ENCODE measurements at places on chromosomes 7 and 10.

GRCh38 chr7:149474309-149475120 is 13.7 kb upstream of the ZNF777 start:
- DNase-seq = no peak

GRCh38 chr7:137691566-137691965 is 155.2 kb downstream of the DGKI start:
- DNase-seq = no peak

DNA sequence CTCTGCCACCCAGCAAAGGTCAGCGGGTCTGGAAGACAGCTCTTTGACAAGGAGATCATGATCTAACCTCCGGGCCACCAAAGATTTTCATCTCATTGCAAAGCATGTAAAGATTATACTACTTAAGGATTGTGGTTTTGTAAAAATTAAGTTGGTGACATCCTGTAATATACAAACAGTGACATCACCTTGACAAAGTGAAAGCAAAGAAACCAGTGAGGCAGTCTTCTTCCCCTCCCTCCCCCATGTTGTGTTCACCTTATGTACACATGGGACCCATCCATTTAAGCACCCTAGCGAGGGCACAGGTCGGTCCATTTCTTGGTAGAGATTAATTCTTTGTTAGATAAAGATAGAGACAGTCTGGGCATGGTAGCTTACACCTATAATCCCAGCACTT is 3.9 kb downstream of the MDH2 start:
- no peak for DNase-seq

DNA sequence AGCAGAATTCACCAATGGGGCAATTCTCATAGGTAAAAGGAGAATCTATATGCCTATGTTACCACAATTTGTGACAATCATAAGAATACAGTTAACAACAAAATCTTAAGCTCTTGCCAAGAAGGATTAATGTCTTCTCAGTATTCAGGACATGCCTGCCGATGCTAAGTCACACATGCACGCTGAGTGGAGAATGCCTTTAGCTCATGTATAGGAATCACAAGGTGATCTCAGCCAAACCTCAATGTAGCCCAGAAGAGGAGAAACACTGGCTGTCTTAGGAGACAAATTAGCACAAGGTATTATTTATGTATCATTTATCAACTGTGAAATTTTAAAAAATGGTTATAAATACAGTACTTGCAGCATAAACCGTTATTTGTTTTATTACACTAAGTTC is 2.7 kb downstream of the HTR7 start:
- DNase-seq = no peak

DNA sequence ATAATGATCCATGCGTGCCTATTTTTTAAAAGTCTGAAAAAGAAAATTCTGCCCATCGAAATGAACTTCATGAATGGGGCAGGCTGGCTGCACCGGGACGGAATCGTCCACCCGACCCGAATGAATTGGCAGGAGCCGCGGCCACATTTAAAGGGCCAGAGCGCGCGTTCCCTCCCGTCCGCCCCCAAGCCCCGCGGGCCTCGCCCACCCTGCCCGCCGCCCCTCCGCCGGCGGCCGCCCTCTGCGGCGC is 319 bp upstream of the GATA3 start:
- no peak for DNase-seq

DNA sequence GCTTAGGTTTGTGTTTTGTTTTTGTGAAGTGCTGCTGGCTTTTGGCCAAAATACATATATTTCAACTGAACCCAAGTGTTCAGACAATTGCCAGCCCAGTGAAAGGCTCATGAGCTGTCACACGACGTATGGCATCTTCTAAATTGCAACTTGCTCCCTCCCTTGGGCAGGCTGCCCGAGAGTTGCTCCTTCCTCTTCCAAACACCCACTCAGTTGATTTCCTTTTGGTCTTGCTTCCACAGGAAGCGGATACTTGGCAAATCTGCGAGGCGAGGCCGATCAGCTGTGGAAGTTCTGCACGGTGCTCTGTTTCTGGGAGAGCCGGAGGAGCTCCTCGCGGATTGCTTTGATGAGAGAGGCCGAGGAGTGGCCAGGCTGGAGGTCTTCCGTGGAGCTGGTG is 39.6 kb upstream of the ATP6V0A4 start:
- DNase-seq = no peak

DNA sequence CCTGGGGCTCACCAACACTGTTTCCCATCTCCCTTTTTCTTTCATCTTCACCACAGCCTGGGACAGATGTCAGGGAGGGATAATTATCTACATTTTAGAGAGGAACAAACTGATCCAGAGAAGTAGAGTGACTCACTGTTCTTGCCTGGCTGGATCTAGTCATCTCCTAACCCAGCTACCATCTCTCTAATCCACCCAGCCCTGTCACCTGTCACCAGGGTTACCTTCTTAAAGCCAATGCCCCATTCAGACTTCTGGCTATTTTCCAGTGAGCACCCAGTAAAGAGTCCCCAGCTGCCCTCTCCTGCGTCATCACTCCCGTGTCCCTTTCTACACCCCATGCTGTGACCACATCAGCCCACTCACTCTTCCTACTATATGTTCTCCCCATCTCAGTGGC is 68.4 kb upstream of the DUSP5 start:
- no peak for DNase-seq

GRCh38 chr10:76022366-76022765 is 590.9 kb downstream of the LRMDA start:
- no peak for DNase-seq

GRCh38 chr7:18894155-18894554 is 223.3 kb downstream of the TWIST1 start:
- DNase-seq = no peak

DNA sequence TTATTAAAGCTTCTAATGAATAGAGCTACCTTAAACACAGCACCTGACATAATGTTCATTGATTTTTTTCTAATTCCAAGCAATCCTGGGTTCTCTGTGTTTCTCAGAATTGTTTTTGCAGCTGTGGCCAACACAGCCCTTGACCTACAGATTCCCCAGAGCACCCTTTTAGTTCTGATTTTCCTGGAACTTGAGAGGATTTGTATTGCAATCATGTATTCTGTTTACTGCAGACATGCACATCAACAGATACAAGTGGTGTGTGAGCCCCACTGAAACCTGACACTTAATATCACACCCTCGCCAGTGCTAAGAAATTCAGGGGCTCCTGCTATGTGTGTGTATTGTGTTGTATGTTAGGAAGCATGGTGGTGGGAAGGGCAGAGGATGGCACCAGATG is 344.2 kb upstream of the POM121L12 start:
- DNase-seq = no peak

DNA sequence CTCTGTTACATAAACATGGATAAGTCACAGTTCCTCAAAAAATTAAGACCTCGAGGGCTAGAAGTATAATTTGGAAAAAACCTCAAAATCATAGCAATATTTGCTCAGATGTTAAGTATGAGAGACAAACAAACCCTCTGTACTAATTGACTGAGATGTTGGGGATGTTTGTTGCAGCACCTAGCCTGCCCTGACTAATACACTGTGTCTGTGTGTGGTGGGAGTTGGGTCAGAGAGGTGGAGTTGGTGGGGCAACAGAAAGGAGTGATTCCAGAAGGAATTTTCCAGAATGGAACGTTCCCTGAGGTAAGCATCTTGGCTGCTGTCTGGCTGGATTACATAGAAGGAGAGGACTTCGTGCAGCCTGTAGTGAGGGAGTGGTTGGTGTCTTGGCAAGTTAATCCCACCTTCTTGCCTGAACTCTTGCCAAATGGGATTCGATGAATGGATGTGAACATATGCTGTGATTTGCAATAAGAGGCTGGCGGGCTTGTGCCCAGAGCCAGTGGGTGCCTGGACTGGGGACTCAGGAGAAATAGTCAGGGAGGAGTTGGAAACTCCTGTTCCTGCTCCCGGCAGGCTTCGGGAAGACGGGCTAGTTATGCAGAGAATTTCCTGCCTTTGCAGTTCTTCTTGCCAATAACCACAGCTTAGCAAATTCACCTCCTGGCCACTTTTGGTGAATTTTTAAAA is 9.3 kb upstream of the FAM180A start:
- no peak for DNase-seq

GRCh38 chr7:17007841-17008240 is 126.1 kb upstream of the AGR3 start:
- no peak for DNase-seq

GRCh38 chr10:106910666-106911065 is 253.8 kb downstream of the SORCS1 start:
- DNase-seq = no peak

GRCh38 chr7:151539088-151539671 is 19.5 kb upstream of the RHEB start:
- no peak for DNase-seq

DNA sequence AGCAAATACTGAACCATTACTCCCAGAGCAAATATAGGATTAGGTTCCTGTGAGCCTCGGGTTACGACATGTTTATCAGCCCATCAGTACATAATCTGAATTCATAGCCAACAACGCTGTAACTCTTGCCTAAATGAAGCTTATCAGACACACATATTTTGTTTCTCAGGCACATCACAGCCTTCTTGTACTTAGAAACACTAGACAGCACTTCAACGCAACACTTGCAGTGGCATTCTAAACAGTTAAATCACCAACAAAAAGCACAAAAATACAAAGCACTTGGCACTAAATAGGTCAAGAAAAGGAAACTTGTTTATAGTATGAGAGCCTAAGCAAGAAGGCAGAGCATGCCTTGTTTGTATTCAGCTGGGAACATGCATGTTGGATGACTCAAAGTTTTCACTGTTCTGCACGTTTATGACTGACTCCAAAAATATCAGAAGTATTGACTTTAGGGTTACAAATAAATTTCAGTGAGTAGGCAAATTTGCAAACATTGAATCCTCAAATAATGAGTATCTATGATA is 75.0 kb downstream of the VPS50 start:
- DNase-seq = no peak

- DNase-seq = no peak
Observed at GRCh38 chr7:44079331-44080021, 2.9 kb downstream of the POLM start.

- DNase-seq = no peak
Observed at GRCh38 chr10:94103192-94103591, 109.5 kb downstream of the PLCE1 start.

DNA sequence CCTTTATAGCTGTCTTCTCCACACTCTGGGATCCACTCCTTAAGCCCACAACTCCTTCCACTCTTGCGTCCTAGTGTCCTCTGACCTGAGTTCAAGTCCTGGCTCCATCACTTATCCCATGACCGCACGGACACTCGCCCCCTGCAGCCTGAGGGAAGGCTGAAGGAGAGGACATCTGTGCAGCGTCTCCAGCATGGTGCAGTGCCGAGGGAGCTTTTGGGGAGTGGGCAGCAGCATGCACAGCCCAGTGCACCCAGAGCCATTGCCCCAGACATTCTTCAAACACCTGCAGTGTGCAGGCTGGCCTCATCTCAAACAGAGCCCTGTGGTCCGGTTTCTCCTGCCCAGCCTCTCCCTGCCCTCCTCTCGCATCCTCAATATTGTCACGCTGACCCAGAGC is 317.1 kb upstream of the ZMIZ1 start:
- DNase-seq = no peak

- DNase-seq = no peak
Observed at GRCh38 chr10:86225103-86225782, 141.4 kb downstream of the GRID1 start.

- no peak for DNase-seq
Observed at GRCh38 chr10:2962194-2962593, 105.2 kb upstream of the PFKP start.

DNA sequence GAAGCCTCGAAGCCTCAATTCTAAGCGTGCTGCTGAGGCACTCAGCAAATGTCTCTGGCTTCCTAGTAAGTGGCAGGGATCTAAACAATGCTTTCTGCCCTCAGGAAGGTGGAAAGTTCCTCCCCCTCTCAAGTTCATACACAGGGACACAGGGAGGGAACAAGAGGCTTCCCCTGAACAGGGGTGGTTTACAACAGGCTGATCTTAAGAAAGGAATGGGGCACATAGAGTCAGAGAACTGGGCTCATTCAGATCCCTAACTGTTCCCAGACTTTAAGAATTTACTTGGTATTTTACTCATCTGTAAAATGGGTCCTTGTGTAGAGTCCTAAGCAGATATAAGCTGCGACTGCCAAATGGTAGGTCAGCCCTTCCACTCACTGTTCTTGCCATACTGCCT is 2.5 kb downstream of the TNS3 start:
- no peak for DNase-seq

DNA sequence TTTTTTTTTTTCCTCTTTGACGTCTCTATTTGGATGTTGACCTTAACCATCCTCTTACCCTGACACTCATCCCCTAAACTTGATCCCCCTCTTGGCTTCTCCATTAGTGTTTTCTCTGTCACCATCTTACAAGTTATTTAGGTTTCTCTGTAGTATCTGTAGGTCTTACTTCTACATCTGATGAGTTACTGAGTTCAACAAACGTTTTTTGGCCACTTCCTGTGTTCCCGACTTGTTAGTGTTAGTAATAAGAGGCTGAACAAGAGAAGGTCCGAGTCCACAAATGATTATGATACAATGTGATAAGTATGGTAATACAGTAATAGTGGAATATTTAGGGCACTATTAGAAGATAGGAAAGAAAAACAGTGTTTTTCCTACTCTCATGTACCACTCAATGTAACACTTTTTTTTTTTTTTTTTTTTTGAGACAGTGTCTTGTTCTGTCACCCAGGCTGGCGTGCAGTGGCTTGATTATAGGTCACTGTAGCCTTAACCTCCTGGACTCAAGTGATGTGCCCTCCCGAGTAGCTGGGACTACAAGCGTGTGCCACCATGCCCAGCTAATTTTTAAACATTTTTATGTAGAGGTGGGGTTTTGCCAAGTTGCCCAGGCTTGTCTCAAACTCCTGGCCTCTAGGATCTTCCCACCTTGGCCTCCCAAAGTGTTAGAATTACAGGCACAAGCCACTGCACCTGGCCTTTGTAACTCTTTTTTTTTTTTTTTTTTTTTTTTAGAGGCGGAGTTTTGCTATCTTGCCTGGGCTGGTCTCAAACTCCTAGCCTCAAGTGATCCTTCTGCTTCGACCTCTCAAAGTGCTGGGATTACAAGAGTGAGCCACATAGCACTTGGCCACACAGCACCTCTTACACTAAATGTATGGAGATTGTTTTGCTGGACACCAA is 12.5 kb downstream of the CCSER2 start:
- no peak for DNase-seq

- DNase-seq = no peak
Observed at GRCh38 chr10:44066527-44067255, 318.2 kb downstream of the CXCL12 start.

GRCh38 chr7:140873434-140873833 is 51.3 kb downstream of the BRAF start:
- DNase-seq = no peak

DNA sequence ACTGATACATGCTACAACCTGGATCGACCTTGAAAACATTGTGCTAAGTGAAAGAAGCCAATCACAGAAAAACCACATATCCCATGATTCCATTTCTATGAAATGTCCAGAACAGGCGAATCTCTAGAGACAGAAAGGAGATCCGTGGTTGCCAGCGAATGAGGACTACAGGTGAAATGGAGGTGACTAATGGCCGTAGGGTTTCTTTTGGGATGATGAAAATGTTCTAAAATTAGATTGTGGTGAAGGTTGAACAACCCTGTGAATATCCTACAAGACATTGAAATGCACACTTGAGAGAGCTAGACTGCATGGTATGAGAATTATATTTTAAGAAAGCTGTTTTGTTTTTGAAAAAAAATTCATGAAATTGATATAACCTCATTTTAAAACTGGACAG is 188.5 kb upstream of the PLXNA4 start:
- DNase-seq = no peak

- DNase-seq = no peak
Observed at GRCh38 chr10:36118314-36118713, 476.2 kb upstream of the FZD8 start.

GRCh38 chr10:29869593-29869992 is 189.8 kb downstream of the JCAD start:
- no peak for DNase-seq
